Vein endothelial cell (primary cell): ENCODE measurements at places on chromosomes 13 and 19. TPM values are rescaled to one million over a fixed set of nuclear protein-coding genes. Genes with fewer than 3 reads are reported as not detected.

RAB3A gene
- total RNA-seq = 0.65 and 0.67 TPM in 2 replicates

CNMD gene
- not detected in 2 replicates for total RNA-seq

COPE gene
- total RNA-seq = 219 and 252 TPM in 2 replicates

SBNO2 gene
- total RNA-seq = 38.4 and 40.5 TPM in 2 replicates

RXFP2 gene
- total RNA-seq = not detected in 2 replicates

ZNF433 gene
- total RNA-seq = 0.98 and 1.8 TPM in 2 replicates

TGDS gene
- 12.4 and 13.7 TPM in 2 replicates for total RNA-seq

BEST2 gene
- not detected in 2 replicates for total RNA-seq

NOP53 gene
- total RNA-seq = 67.4 and 97.0 TPM in 2 replicates

CYP2S1 gene
- 1.2 and 2.0 TPM in 2 replicates for total RNA-seq

COMP gene
- total RNA-seq = not detected in 2 replicates

KIR2DL3 gene
- total RNA-seq = not detected in 2 replicates

CGB5 gene
- not detected in 2 replicates for total RNA-seq

KLK10 gene
- total RNA-seq = not detected in 2 replicates

S1PR4 gene
- 0.67 and 1.6 TPM in 2 replicates for total RNA-seq

MADCAM1 gene
- total RNA-seq = under 0.01 and 0.10 TPM in 2 replicates

ZNF709 gene
- total RNA-seq = 2.3 and 3.6 TPM in 2 replicates

TJP3 gene
- total RNA-seq = not detected in 2 replicates

PSPN gene
- 0.98 and 1.2 TPM in 2 replicates for total RNA-seq

CNOT3 gene
- 9.6 and 13.4 TPM in 2 replicates for total RNA-seq

SLC1A6 gene
- not detected in 2 replicates for total RNA-seq

NLRP5 gene
- not detected in 2 replicates for total RNA-seq

CYP2A7 gene
- total RNA-seq = not detected in 2 replicates

F2RL3 gene
- total RNA-seq = 4.6 and 4.9 TPM in 2 replicates

COL5A3 gene
- total RNA-seq = 0.67 TPM in 1 of 2 replicates, not detected in the other

ZNF763 gene
- 0.33 and 2.4 TPM in 2 replicates for total RNA-seq
